Activated naive CD4-positive, alpha-beta T cell treated with anti-CD3 and anti-CD28 coated beads, Interleukin-2, amount 50 U/mL, for 16 hours (primary cell): ENCODE measurements at places on chromosomes 16 and 17.

GRCh38 chr16:929227-930073 lies 41.3 kb downstream of the LMF1 start:
- no peak for DNase-seq

DNA sequence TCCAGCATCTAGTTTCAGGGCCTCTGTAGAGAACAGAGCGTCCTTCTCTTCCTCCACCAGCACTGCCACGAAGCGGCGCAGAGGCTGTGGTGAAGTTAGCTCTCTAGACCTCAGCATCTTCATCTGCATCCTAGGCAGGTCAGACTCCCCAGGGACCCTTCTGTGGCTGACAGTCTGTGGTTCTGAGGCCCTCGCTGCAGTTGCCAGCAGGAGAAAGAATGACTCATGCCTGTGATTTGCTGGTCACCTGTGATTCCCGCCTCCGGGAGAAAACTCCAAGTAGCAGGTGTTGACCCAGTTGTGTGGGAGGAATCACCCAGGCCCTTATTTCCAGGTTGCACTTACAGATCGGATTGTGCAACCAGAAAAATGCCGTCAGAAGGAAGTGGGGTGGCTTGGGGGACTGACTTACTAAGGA lies 117.3 kb upstream of the CACNG5 start:
- no peak for DNase-seq

- DNase-seq: no peak
Observed at GRCh38 chr16:441447-441846, 16.0 kb downstream of the RAB11FIP3 start.

DNA sequence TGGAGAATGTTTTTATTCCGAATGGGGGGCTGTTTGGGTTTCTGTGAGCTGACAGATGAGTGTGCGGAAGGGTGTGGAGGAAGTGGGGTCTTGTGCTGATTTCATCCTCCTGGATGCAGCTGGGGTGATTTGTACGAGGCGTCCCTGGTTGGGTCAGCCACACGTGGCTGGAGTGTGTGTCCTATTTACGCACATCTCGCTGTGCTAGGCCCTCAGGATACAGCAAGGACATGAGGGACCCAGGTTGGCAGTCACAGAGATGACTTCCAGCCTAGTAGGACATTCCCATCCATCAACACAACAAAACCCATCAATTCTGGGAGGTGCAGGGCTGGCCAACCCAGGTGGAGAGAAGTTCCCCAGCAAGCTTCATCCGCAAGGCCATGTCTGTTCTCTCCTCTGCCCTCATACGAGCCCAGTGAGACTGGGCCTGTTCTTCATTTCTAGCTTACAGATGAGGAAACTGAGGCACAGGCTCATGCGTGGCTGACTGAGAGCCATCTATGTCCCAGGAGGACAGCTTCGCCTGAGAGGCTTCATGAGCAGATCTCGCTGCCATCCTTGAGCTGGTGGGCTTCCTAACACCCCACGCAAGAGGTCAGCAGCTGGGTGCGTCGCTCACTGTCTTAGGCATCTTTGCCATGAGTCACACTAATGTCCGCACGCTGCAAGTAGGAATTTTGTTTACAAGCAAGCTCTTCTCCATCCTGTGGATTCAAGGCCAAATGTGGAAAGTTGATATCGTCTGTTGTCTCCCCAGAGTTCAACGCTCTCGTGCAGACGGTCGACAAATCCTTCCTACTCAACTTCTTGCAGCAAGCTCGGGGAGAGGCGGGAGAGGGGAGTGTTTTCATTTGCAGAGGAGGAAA lies 24.4 kb downstream of the IRF8 start:
- no peak for DNase-seq

DNA sequence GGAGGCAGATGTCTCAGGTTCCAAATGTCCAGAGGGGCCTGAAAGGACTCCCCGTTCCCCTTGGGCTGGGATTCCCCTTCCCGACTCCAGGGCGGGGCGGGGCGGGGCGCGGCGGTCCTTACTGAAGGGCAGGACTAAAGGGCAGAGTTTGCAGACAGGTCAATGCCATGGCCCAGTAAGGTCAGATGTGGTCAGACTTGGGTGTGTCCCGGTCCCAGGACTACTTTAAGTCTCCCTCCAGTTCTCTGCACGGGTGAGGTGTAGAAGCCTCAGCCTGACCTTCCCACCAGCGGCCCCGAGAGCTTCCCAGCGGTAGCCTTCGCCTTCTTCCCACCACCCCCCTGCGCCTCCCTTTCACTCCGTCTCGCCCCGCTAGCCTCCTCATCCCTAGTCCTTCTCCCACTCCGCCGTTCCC lies 532 bp downstream of the KDM6B start:
- DNase-seq: no peak

GRCh38 chr16:19003935-19004334 lies 20.2 kb downstream of the TMC7 start:
- no peak for DNase-seq

- DNase-seq: no peak
Observed at GRCh38 chr17:16929757-16930520, 42.0 kb downstream of the TNFRSF13B start.

GRCh38 chr17:77147357-77147801 lies 6.6 kb downstream of the SEC14L1 start:
- DNase-seq: no peak

DNA sequence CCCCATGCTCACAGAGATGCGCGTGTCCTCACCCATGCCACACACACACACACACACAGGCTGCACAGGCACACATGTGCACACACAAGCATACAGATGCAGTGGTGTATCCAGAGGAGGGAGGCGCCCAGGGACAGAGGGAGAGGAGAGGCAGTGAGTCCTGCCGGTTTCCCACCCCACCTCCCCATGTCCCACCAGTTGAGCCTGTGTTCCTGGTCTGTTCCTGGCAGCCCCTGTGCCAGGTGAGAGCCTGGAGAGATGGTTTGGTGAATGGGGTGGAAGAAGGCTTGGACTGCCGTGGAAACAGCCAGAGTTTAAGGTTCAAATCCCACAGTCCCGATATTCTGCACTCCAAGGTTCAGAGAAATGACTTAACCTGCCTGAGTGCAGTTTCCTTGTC lies 10.2 kb upstream of the FADS6 start:
- DNase-seq: no peak

- DNase-seq: no peak
Observed at GRCh38 chr17:48589060-48589830, 796 bp downstream of the HOXB3 start.

- DNase-seq: no peak
Observed at GRCh38 chr16:6836766-6837165, 495.9 kb upstream of the RBFOX1 start.
